ENCODE measurements at places on chromosomes 2 and 18.

DNA sequence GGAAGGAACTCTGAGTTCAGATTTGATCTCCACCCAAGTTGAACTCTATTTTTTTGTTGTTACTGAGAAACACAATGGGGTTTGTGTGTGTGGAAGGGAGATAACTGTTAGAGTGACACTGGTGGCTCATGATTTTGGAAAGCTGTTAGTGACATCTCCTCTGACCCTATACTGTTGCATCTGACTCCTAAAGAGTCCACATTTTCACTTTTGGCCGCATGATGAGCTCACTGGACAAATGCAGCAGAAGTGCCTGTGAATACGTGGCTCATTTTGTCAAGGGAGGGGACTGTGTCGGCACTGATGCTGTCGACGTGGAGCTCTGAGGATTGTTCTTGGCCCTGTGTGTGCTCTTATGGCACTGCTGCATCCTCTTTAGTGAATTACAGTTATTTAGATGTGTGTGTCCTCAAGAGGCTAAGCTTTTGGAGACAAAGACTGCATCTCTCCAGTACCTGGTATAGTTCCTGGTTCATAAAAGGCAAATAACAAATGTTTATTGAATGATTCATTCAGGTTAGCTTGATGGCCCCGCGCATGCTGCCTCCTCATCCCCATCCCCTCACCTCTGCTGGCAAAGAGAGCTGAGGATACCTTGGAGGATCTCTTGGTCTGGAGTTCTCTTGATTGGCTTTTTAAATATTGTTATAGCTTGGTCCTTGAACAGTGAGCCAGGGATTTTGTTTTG, 135.4 kb downstream of the PHLPP1 start:
- DNase-seq, result no peak

GRCh38 chr2:139170406-139170805, 390.2 kb upstream of the NXPH2 start:
- DNase-seq, result no peak

DNA sequence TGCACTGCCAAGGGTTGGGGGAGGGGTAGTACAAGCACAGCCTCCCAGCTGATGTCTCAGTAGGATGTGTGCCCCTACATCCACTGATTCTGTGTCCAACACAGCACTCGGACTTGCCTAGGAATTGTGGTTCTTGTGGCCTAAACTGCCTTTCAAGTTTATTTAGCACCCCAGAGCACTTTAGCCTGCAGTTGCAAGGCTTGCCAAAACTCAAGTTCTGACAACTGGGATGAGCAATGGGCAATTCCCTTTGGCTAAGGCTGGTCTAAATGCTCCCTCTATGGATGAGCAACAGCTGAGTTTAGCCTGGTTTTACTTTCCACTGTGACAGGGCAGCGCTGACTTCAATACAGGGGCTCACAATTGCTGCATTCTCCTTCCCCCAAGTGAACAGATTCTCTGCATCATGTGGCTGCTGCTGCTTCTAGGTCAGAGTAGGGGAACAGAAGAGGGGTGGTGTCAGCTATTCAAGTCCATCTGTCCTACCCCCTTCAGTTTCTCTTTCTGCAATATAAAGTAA, 471.5 kb downstream of the PIK3C3 start:
- DNase-seq, result no peak

- DNase-seq, result peak; percentile 68
Measured at GRCh38 chr2:88590998-88591613, 36.2 kb downstream of the EIF2AK3 start.

DNA sequence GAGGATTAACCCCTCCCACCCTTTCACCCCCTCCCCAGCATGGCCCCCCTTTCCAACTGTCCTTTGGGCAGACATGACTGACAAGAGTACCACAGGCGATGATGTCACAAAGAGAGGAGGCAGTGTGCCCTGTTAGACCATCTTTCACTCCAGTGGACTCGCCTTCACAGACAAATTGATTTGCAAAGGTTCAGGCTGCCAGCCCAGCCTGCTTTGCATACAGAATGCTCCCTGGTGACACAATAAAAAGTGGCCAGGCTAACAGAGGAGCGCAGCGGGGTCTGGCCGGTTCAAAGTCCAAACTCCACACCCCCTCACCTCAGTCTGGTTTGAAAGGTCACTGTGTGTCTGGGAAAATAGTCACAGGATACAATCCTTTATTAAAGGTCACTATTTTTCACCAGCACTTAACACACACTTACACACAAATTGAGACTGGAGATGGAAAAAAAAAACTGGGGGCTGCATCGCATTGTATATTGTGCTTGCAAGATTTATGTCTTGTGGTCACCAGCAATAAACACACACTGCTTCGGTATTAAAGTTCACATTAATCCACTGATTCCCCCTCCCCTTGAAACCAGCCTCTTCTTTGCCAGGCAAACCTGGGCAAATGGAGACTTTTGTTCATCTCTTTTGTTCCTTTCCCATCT, 236.9 kb downstream of the BCL11A start:
- DNase-seq, result no peak

DNA sequence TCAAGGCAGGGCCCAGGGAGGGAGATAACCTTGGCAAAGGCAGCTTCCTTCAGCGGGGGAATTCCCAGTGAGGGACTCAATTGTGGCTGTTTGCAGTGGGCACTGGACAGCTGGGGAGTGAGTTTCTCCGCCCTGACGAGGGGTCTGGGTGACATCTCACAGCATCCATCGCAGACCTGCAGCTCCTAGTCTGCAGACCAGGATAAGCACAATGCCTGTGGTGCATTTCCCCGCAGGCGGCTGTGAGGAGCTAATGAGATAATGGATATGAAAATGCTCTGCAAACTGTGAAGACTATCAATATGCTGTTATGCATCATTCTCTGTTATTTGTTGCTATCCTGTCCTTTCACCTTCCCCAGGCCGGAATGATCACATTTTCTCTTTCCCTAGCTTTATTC, 30.0 kb upstream of the CYP1B1 start:
- no peak for DNase-seq

DNA sequence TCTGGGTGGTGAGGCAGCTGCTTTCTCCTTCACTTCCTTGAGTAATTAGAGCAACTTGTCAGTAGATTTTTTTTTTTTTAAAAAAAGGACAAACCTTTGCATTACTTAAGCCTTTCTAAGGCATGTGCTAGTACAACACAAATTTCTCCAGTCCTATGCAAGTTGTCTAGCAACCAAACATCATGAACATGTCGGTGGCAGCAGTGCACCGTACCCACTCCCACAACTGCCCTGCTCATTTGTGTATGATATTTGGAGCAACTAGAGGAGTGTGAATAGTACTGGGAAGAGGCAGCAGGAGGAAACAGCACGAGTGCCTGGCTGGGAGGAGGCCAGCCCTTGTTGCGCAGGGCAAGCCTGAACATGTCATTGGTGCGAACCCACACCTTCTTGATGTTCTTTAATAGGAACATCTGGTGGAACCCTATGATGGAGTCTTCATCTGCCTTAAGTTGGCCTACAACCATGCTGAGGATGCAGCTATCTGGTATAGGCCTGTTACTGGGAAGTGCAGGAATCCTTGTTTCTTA, 238.3 kb downstream of the TDRD15 start:
- DNase-seq, result no peak

DNA sequence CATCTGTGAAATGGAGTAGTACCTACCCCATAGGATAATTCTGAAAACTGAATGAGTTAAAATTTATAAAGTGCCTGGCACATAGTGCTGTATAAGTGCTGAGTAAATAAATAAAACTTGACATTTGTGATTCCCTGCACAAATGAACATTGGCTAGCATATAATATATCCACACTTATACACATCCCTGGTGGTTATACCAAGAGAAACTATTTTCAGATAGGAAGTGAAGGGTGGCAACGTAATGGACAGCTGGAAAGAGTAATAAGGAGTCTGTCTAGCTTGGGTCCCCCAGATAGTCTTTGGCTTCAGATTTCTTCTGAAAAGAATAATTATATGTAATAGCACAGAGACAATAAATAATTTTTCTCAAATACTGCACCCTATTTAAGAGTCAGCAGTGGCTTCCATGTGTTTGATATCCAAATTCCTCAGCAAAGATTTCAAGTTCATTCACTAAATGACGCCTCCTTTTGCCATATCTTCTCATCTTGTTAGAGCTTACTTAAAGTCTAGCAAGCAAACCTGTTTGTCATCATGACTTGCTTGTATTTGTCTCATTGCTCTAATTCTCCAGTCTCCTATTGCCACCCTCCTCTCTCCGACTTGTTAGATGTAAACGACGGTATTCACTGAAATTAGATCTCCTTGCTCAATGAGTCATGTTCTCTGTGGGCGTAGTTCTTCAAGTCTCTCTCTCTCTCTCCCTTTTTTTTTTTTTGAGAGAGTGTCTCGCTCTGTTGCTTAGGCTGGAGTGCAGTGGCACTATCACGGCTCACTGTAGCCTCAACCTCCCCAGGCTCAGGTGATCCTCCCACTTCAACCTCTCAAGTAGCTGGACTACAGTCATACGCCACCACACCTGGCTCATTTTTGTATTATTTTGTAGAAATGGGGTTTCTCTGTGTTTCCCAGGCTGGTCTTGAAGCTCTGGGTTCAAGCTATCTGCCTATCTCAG, 8.7 kb upstream of the ADGRF3 start:
- peak; percentile 57 for DNase-seq

DNA sequence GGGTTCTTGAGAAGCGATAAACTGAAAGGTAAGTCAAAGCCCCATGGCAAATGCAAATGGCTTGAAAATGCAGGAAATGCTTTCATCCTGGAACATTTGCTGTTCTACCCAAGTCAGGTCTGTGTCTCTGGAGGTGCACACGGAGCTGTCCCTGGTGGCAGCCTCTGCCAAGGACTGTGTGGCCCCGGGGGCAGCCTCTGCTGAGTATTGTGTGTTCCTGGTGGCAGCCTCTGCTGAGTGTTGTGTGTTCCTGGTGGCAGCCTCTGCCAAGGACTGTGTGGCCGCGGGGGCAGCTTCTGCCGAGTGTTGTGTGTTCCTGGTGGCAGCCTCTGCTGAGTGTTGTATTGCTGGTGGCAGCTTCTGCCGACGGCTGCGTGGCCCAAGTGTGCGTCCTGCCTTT, 135.6 kb upstream of the ALKAL2 start:
- DNase-seq, result no peak

GRCh38 chr2:68698567-68699377, 35.8 kb upstream of the ARHGAP25 start:
- no peak for DNase-seq

DNA sequence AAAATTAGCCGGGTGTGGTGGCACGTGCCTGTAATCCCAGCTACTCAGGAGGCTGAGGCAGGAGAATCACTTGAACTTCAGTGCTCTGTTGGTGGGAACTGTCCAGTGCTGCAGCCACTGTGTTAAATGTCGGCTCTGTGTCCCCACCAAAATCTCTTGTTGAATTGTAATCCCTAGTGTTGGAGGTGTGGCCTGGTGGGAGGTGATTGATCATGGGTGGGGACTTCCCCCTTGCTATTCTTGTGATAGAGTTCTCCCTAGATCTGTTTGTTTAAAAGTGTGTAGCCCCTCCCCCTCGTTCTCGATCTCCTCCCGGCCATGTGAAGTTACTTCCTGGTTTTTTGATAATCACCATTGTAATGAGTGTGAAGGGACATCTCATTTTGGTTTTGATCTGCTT, 9.8 kb upstream of the RPL31 start:
- peak; percentile 50 for DNase-seq

- DNase-seq, result no peak
Measured at GRCh38 chr18:48859311-48860268, 91.2 kb downstream of the SMAD7 start.

GRCh38 chr18:62876828-62877227, 161.5 kb downstream of the PHLPP1 start:
- DNase-seq, result no peak
